GM23338 (cell line): ENCODE measurements at places on chromosomes 1 and 21.
A peak's percentile ranks its signal among the peaks of the same experiment; 100 is the strongest.

DNA sequence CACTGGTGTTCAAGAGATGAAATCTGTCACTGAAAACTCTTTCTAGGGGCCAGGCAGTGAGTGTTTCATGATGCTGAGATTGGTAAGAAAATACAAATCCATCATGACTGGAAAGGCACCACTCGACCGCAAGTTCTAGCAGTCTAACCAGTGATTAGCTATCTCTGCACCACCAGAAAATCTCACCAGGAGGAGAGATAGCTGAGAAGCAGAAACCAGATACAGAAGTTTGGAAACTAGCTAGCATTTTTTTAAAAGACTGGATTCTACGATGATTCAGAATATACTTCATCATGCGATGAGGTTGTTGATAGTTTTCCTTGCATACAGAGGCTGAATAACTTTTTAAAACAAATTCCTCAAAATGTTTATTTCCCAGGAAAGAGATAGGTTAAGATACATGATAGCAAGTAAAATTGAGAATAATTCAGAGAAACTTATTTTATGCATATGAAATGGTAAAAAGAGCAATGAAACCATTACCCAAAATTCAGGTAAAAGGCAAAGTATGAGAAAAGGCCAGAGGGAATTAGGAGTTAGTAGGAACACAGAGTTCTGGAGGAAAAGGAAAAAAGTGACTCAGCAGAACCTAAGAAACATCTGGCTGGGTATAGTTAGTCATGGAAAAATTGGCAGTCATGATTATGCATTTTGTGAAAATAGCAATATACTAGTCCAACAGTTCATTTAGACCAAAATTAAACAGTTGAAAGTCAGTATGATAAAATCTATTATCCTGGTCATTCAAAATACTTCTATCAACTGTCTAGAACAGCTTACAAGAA is 3.3 kb upstream of the F3 start:
- DNase-seq = no peak

- no peak for DNase-seq
Measured at GRCh38 chr21:18468790-18469189, 65.2 kb upstream of the TMPRSS15 start.

DNA sequence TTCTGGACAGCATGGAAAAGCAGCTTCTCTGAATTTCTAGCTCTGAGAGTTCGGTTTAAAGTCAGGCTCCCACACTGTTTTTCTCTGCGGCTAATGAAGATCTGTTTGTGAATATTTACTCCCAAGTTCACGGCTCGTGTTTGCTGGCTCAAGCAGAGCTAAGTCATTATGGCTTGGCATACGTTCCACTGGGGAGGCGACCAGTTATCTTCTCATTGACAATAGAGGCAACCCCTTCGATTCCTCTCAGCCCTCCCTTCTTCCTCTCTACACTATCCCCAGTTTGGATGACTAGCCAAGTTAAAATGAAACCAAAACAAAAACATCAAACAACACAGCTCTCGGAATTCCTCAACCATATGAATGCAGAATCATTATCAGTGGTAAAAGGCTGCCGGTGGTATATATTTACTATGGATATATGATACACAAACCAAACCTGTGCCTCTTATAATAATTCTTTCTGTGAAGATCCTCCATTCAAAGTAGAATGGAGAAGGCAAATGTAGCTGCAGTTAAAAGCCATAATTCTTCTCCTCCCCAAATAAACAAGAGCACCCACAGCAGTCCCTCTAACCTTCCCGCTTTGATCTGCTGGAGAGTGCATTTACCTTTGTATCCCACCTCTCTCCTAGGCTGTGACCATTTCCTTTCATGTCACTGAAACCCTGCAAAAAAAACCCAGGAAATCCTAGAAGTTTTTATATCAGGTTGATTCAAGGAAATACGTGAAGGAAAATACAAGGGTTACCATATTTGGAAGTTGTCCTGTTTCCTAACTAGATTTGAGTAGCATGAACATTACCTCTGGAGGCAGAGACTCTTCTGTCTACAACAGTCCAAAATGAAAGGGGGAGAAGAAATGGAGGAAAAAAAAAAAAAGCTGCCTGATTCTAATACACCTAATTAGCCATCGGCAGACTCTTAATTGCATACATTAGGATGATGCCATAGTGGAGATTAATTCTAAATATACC is 108.3 kb upstream of the USH2A start:
- DNase-seq = peak; percentile 16

DNA sequence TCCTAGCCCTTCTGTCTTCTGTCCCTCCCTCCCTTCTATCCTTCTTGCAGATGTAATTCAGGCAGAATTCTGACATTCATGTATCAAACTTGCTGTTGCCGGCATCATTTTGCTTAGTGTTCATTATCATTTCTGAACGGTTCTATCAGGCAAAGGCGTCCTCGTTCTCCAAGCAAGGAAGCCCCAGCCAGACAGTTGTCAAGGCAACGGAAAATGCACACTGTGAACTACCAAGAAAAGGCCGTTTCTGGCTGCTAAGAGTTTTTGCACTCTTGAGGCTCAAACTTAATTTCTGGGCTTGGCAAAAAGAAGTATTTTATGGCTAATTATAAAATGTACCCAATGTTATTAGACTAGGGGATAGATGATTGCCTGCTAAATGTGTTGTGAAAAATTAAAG is 164.7 kb upstream of the KCNJ15 start:
- no peak for DNase-seq

DNA sequence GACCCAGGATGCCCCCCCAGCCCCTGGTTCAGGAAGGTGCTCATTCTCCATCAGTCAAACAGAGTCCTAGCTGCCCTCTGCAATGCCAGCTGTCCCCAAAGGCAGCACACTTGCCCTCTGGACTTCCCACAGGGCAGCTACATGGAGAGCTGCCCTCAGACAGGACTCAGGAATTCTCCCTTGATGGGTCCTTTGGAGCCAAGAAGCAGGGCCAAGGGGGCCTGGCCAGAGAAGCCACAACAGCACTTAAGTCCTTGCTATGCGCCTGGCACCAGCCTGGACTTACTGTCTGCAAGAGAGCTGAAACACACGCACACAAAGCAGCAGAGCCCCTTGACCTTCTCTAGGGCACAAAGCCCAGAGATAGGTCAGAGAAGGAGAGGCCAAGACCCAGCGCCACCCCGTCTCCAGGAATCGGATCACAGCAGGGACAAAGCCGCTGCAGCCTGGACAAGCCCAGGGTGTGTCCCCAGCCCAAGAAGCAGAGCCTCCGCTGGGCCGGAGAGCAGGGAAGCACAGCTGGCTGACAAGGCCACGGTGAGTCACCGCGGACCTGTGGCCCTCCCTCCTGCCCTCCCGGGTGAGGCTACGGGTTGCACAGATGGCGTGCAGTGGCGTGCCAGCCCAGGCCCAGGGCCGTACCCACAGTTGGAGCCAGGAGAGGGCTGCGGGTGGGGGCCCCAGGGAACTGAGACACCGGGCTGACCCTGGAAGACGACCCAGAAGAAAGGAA is 1.7 kb downstream of the WNT9A start:
- peak; percentile 50 for DNase-seq

- DNase-seq = no peak
Measured at GRCh38 chr1:203990118-203990517, 82.8 kb upstream of the SOX13 start.

DNA sequence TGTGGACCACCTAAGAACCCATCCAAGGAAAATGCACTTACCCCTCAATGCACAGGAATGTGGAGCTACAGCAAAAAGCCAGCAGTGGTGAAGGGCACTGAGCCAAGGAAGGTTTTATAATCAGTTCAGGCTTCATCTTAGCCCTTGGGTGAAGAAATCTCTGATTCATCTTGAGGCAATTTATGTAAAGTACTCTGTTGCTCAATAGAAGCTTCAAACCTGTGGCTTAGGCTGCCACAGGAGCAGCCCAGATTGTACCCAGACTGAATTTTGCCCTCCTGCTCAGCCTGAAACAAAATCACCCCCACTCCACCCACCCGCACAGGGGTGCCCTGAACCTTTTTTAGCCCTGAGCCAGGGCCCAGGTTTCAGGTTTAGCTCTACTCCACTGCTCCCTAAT is at the start of gene S100A12:
Gene S100A12, minus strand, starts transcription at position 111 of the 400 bp plus-strand sequence. CDS start 1,029 bp downstream, outside the sequence.
- DNase-seq = no peak

DNA sequence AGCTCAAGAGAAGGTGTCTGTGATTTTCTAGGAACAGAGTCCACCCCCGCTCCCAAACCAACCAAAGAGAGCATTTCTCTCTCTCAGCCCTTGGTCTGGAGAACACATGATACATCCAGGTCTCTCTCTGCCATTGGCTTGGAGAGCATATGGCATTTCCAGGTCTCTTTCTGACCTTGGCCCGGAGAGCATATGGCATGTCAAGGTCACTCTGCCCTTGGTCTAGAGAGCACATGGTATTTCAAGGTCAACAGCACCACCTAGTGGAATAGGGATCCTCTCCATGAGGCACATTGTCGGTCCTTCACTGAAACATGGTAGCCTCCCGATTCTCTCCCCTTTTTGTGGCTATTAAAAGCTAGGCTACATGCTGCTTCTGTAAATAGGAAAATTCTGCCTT is 437.7 kb upstream of the OLFM3 start:
- DNase-seq = peak; percentile 87

- DNase-seq = no peak
Measured at GRCh38 chr1:184467295-184467694, 80.5 kb downstream of the C1orf21 start.

GRCh38 chr1:16459352-16459925 is 18.9 kb downstream of the NECAP2 start:
- DNase-seq = no peak

- DNase-seq = no peak
Measured at GRCh38 chr1:22722901-22723550, 12.4 kb downstream of the EPHB2 start.

DNA sequence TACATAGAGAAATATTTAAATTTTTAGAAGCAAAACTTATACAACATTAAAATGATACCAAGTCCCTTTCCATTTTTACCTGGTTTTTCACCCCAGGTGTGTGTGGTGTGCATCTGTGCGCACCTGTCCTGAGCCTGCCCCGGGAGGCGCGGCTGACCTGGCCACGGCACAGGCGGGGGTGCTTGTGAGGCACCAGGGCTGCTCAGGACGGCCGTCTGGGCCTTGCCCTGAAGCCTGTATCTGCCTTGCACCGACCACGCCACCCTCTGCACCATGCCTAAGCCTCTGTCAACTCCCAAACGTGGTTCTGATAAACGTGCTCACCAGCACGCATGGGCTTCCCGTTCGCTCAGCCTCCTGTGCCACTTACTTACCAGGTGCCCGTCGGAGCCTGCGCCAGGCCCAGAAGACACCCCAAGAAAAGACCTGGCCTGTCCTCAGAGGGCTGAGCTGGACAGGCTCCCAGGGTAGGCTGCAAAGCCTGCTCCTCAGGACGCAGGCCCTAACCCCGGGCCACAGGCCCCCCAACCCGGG is 20.9 kb downstream of the PANK4 start:
- no peak for DNase-seq

GRCh38 chr1:165807613-165808012 is 19.8 kb upstream of the UCK2 start:
- no peak for DNase-seq

DNA sequence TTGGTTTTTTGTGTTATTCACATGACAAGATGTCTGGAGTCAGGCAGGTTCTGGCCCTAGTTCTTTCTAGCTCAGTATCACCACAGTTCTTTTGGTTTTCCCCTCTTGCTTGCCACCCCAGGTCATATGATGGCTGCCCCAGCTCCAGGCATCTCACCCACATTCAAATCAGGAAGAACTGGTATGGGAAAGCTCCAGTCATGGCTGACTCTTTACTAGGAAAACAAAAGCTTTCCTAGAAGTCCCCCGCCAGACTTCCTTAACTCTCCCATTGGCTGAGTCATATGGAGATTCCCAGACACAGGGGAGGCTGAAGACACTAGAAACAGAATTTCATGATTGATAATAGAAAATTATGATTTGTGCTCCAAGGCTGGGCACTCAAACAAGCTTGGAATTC is 22.1 kb upstream of the EYA3 start:
- no peak for DNase-seq

GRCh38 chr1:46442317-46443161 is 47.1 kb upstream of the DMBX1 start:
- peak; percentile 99 for DNase-seq

DNA sequence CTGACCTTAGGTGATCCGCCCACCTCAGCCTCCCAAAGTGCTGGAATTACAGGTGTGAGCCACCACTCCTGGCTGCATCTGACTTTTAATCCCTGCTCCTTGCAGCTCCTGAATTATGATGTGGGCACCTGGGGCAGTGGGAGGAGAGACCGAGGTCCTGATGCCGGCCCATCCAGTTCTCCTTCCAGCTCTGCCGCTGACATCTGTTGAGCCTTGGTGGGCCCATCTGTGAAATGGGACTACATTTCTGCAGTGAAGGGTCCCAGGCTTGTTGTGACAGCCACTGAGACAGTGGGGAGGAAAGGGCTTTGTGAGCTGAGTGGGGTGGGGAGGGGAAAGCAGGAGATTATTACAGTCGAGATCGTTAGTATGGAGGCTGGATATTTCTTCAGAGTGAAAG is 11.8 kb downstream of the PLA2G2F start:
- DNase-seq = no peak

DNA sequence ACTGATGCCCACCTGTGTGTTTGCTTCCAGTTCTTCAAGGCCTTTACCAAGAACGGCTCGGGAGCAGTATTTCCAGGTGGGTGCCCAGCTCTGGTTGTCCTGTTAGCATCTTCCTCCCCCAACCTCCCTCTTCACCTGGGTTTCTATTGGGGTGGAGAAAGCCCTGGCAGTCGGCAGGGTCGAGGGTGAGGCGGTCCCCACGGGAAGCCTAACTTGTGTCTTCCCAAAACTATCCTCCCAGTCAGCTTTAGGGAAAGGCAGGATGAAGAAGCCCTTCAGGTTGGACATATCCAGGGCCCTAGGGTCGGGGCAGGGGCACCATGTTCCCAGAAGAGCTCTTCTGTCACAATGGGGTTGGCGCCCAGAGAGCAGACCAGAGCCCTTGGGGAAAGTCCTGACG is 20.6 kb downstream of the QSOX1 start:
- no peak for DNase-seq

- DNase-seq = peak; percentile 3
Measured at GRCh38 chr21:30942192-30942591, 60.8 kb upstream of the KRTAP11-1 start.

GRCh38 chr1:24109686-24110475 is 2.1 kb downstream of the MYOM3 start:
- no peak for DNase-seq

DNA sequence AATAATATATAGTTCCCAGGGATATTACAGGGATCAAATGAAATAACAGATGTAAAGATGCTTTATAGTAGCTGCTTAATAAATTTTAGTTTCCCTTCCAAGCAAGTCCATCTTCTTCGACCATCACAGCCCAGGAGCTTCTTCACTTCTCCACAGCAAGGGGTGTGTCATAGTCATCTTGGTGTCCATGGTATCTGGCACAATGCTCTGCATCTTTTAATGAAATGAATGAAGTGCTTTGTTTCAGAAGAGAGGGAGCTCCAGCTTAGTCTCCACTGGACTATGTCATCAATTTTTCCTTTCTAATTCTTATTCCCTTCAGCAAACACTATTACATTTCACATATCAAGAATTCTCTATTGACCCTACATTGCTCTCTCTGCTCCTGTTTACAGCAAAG is 4.9 kb upstream of the MACF1 start:
- no peak for DNase-seq

GRCh38 chr1:78088015-78088414 is 42.2 kb downstream of the GIPC2 start:
- no peak for DNase-seq

GRCh38 chr1:222042120-222042519 is 300.2 kb upstream of the DUSP10 start:
- no peak for DNase-seq
